ENCODE measurements at places on chromosomes 6 and 20.

DNA sequence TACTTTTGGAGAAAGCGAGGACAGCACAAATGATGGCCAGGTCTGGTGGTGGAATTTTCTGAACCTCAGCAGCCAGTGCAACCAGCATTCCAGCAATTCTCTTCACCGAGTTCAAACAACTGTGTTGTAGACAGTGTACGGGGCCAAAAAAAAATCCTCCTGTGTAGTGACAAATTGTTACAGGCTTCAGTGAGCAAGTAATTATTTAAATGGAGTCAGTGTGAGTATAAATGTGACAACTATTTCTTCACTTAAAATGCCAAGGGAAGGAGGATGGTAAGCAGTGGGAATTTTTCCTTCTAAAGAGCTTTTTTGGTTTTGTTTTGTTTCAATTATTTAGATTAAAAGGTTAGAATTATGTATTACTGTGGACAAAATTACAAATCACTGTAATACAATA is 154.1 kb downstream of the TMEM242 start:
- no peak for DNase-seq

- no peak for DNase-seq
These were observed 1.2 kb upstream of the PXDC1 start for GRCh38 chr6:3752531-3753227.

DNA sequence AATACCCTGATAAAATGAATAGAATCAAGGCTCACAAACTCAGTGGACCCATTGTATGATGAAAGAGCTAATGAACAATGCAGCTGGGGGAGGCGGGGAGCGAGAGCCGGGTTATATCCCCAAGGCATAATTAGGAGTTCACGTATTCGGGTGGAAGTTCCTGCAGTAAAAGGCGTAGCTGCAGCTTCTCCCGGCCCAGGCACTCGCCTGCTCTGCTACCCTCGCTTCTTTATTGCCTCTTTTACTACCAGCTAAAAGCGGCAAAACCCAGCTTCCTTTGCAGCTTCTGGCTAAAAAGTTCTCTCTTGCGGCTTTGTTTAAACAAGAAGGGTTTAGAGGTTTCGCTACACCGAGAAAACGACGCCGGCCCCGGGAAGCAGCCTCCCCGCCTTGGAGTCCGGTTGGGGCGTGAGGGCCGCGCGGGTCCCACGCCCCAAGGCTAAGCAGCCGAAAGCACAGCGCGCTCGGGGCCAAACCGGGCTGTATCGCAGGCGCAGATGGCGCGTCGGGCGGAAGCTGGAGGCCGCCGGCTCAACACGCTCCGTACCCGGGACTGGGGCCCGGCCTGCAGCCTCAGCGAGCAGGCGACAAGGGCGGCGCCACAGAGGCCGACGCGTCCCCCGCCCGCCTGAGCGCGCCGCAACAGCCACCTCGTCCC is 1.6 kb downstream of the ZBTB2 start:
- peak; percentile 80 for DNase-seq

GRCh38 chr6:42565823-42566613 is 2.2 kb downstream of the UBR2 start:
- DNase-seq, result no peak

DNA sequence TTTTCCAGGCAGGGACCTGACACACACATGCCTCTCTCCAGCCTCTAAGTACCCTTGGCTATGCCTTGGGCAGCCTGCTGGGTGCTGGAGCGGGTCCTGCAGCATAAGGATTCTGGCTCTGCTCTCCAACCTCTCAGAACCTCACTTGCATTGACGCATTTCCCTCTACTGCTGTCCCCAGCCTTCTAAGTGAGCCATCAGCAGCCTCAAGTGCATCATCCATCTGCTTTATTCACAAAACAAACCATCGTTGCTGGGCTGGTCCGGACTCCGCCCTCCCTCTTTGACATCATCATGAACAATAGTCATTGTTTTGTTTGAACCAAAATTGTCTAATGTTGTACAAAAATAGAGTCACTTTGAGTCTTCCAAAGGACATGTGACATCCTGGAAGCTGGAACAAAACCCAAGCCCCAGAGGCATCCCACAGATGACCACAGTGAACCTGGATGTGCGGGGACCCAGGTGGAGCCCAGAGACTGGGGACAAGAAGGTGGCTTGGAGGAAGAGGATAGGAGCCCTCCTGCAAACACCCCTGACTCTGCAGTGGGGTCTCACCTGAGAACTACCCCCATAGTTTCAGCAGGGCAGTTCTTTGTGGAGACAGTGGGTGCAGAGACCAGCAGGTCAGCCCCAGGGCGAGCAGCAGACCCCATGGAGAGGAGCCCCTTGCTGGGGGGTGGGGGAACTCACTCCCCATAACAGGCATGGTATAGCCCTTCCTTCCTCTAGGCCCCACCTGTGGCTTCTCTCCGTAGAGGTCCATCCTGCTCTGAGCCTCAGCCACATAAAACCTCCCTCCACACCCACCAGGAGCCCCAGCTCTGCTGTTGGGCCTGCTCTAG is 230.1 kb downstream of the SYNDIG1 start:
- DNase-seq, result peak; percentile 40

DNA sequence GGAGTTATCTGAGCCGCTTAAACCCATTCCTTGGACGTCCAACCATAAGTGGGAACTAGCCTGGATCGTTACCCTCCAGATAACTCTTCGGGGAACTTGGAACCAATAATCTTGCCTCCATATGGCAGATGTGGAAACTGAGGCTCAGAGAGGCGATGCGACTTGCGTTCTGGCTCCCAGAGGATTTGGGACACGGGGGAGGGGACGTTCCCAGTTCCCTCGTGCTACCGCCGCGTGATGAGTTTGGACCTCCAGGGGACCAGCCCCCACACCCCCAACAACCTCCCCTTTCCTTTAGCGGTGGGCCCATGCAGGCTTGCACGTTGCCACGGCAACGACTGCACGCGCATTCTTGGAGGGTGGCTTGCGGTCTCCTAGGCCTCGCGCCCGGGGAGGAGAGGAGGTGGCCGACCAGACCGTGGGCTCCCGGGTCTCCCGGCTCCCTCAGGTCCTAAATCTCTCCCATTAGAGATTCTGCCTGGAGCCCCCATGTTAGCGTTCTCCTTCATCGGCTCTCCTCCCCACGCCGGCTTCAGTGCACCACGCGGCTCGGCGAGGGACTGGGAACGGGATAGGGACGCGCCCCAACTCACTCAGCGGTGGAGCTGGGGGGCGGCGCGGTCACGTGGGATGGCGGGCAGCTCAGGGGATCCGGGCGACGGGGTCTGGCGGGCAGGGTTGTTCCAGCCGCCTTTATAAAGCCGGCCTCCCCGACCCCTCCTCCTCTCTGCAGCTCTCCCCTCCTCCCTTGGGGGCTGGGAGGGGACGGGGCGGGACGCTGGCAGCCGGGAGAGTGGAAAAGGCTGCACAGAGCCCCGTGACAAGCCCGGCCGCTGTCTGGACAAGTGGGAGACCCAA is at the start of gene PLTP:
Gene PLTP (minus strand): TSS at position 670 of the 858 bp plus-strand sequence. CDS start 703 bp downstream, outside the sequence.
- peak; percentile 61 for DNase-seq

DNA sequence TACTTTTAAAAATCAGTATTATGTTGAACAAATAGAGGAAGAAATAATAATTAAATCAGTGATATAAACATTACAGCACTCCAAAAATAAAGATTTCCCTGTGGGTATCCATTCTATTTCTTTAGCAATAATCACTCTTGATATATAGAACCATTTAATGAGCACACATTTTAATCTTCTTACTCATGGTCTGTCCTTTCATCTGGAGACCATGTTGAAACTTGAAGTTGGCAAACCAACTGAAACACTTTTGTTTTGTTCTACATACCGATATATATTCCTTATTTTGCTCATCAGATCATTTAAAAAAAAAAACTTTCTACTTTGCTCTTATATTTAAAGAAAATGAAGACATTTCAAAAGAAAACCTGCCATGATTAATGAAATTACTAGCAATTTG is 13.4 kb downstream of the C6orf58 start:
- DNase-seq, result no peak

DNA sequence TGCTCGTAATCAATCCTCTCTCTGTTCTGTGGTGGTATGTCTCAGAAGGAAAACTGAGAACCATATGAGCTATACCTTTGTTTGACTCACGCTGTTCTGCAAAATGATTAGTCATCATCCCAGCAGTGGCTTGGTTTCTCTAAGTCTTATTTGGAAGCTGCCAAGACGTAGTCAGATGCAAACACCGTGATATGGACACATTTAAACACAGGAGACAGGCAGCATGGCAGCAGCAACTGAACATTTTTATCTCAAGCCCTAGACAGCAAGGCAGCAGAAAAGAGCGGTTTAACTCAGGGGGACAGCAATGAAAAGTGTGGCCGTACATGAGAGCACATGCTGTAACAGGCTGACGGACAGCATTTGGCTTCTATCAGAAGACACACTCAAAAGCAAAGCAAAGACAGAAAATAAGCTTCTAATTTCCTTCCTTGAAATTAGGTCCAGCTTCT is 1295.1 kb downstream of the EPHA7 start:
- peak; percentile 0 for DNase-seq

- no peak for DNase-seq
These were observed 4.9 kb downstream of the GPR31 start for GRCh38 chr6:167152862-167153261.

DNA sequence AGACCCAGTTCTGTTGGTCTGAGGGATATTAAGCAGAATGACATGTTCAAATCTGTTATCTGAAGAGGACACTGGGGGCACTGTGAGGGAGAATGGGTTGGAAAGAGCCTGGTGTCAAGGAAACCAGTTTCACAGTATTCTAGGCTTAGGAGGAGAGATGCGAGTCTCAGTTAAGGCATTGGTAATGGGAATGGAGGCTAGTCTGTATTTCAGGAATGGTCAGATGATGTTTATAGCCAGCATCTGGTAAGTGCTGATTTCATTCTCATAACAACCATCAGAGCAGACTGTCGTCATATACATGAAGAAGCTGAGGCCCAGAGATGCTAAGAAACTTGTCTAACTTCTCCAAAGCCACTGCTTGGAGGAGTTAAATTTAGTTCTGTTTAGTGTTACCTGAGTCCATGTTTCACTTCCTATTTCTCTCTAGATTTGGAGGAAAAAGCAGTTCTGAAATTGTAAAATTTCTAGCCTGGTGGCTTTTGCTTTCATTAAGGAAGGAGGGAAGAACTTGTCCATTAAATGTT is 242.0 kb downstream of the ARID1B start:
- DNase-seq, result no peak

DNA sequence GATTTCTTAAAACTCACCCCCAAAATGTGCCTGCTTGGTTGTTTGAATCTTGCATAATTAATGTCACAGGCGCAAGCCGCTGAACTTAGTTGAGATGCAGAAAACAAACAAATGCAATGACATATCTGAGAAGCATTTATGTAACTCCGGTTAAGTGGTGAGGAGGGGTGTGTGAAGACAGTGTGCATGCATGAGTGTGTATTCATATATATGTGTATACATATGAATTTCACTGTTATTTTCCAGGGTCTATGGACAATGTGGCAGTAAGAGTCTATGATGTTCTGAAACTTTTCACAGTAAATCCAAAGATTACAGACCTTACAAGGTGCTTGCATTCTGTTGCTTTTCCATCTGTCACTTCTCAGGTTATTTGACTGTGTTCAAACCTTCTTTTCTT is 103.0 kb downstream of the ZNF217 start:
- DNase-seq, result no peak

DNA sequence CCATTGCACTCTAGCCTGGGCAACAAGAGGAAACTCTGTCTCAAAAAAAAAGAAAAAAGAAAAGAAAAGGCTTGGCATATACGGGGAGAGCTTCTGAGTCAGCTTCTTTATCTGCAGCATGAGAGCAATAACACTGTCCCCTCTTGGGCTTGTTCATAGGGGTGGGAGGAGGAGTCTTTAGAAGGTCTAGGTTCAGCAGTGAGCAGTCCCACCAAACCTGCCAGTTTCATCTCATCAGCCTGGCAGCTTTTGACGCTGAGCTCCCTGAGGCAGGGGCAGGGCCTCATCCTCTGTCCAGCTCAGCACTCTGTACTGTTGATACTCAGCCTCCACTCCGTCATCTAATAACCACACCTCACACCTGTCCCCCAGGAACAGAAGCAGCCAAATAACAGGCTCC is 5.6 kb upstream of the C6orf132 start:
- no peak for DNase-seq

- no peak for DNase-seq
These were observed 109.8 kb upstream of the EMILIN3 start for GRCh38 chr20:41476446-41476845.

GRCh38 chr6:35318196-35319171 is 20.9 kb downstream of the DEF6 start:
- peak; percentile 73 for DNase-seq

- no peak for DNase-seq
These were observed 29.7 kb upstream of the GNRH2 start for GRCh38 chr20:3013771-3014170.

GRCh38 chr20:39282619-39283092 is 320.5 kb downstream of the DHX35 start:
- no peak for DNase-seq

DNA sequence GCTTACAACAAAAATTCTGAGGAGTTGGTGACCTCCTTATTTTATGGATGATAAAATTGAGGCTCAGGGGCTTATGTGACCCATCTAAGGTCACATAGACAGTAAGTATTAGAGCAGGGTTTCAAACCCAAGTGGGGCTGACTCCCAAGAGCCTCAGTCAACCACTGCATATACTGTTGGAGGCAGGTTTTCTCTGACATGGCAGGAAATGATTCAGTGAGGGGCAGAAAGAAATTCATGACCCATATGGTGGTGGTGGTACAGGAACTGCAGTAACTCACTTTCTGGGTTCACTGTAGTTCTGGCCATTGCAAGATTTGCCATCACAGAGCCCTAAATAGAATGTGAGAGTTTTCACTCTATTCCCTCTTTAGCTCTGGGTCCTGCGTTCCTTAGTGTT is 132.0 kb upstream of the ENPP5 start:
- no peak for DNase-seq

DNA sequence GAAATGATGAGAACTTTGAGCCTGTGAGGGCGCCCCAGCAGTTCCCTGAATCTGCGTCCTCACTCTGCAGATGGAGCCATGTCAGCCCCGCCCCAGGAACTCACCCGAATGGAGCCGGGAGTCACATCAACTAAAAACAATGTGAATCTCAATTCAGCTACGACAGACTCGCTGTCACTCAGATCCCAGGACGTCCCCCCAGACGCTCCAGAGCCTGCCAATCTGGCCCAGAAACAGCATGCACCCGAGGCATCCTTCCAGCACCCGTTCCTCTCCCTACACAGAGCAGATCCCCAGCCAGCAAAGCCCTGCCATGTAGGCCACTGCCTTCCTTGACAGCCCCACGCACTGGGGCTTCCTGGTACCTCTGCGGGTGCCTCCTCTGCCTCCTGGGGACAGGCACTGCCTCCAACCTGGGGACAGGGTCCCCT is 248.0 kb downstream of the TTLL2 start:
- DNase-seq, result no peak
